ENCODE measurements at places on chromosomes 12 and 14. TPM values are rescaled to one million over a fixed set of nuclear protein-coding genes. Genes with fewer than 3 reads are reported as not detected.

CCDC38 gene
- polyA plus RNA-seq, result not detected

FAR2 gene
- 0.35 TPM for polyA plus RNA-seq

GARIN6 gene
- polyA plus RNA-seq, result not detected

KRT6C gene
- not detected for polyA plus RNA-seq

PRB3 gene
- not detected for polyA plus RNA-seq

HOXC12 gene
- not detected for polyA plus RNA-seq

CELA1 gene
- polyA plus RNA-seq, result 0.58 TPM

HCAR2 gene
- not detected for polyA plus RNA-seq

BEGAIN gene
- polyA plus RNA-seq, result 0.91 TPM

RD3L gene
- not detected for polyA plus RNA-seq

CLEC6A gene
- not detected for polyA plus RNA-seq

KRT82 gene
- polyA plus RNA-seq, result not detected

GPR68 gene
- polyA plus RNA-seq, result 1.6 TPM

LMO3 gene
- not detected for polyA plus RNA-seq

GALNT16 gene
- polyA plus RNA-seq, result not detected

RFLNA gene
- not detected for polyA plus RNA-seq

SAMD15 gene
- 0.08 TPM for polyA plus RNA-seq

GNB3 gene
- not detected for polyA plus RNA-seq

PTPRR gene
- not detected for polyA plus RNA-seq

RERGL gene
- not detected for polyA plus RNA-seq

KRT3 gene
- not detected for polyA plus RNA-seq

SLC6A13 gene
- polyA plus RNA-seq, result not detected

ARPC3 gene
- 1,315 TPM for polyA plus RNA-seq

LRRC10 gene
- polyA plus RNA-seq, result not detected

POTEM gene
- polyA plus RNA-seq, result not detected

HOXC11 gene
- polyA plus RNA-seq, result not detected

CLEC2D gene
- 102 TPM for polyA plus RNA-seq

TMEM229B gene
- polyA plus RNA-seq, result 7.0 TPM

SLC25A47 gene
- polyA plus RNA-seq, result not detected

RGS6 gene
- not detected for polyA plus RNA-seq

TDRD9 gene
- 2.0 TPM for polyA plus RNA-seq

ALX1 gene
- not detected for polyA plus RNA-seq

CACNA2D4 gene
- polyA plus RNA-seq, result 2.0 TPM

GPR84 gene
- not detected for polyA plus RNA-seq

Measured in IgD-negative memory B cell (primary cell).